ENCODE measurements at places on chromosomes 13 and 19. TPM values are rescaled to one million over a fixed set of nuclear protein-coding genes. Genes with fewer than 3 reads are reported as not detected.
A peak's percentile ranks its signal among the peaks of the same experiment; 100 is the strongest.

CD320 gene
- total RNA-seq: 94.5 TPM

SLC7A10 gene
- not detected for total RNA-seq

CGB8 gene
- not detected for total RNA-seq

KIR2DL3 gene
- not detected for total RNA-seq

THSD8 gene
- 49.3 TPM for total RNA-seq

KIRREL2 gene
- 0.09 TPM for total RNA-seq

LGALS14 gene
- total RNA-seq: not detected

GPC5 gene
- not detected for total RNA-seq

LRRC63 gene
- 0.18 TPM for total RNA-seq

ELSPBP1 gene
- total RNA-seq: not detected

ZNF888 gene
- 10.7 TPM for total RNA-seq

ZNF556 gene
- total RNA-seq: 0.11 TPM

DNA sequence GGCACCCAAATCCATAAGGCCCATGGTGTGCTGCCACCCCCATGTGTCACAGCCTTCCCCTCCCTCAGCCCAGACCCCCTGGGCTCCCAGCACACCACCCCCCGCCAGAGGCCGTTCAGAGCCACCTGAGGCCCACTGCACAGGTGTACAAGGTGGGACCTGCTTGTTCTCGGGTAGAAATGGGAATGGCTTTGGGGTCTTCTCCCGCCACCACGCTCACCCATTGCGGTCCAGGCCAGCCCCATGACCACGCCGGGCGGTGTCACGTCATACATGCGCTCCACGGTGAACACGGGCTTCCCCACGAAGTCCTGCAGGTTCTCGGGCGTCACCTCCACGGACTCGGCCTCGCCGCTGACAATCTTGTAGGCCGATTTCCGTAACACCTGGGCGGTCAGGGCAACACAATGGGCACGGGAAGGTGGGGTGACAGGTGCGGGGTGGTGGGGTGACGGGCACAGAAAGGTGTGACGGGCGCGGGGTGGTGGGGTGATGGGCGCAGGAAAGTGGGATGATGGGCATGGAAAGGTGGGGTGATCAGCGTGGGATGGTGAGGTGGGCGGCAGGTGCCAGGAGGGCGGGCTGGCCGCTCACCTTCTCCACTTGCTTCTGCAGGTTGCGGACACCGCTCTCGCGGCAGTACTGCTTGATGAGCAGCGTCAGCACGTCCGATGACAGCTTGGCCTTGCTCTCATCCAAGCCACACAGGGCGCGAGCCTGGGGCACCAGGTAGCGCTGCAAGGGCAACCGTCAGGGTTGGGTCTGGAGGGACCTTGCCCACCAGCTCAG is 4.3 kb downstream of the RPL36 start:
- peaks cover 90% of the 10 kb centered on the region for H3K36me3 ChIP-seq
- no peak overlapping the region for H3K27ac ChIP-seq
- no peak overlapping the region for H3K4me3 ChIP-seq
- no peaks in the 10 kb centered on the region for H3K27me3 ChIP-seq

DNA sequence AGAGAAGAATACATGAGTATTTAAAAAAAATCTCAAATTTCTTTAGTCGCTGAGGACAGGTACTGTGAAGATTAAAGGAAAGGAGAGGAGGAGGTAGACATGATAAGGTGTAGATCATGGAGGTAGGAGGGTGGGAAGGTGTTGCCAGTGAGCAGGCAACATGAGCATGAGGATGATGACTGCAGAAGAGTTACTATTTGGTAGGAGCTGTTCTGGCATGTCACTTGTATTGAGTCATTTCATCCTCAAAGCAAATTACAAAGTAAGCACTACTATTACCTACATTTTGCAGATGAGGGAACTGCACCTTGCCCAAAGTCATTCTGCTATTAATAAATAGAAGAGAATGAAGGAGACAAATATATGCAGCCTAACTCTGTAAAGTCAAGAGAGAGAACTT is 435.8 kb upstream of the KLF12 start:
- no peak overlapping the region for H3K27ac ChIP-seq
- no peaks in the 10 kb centered on the region for H3K36me3 ChIP-seq
- no peaks in the 10 kb centered on the region for H3K27me3 ChIP-seq
- DNase-seq: no peak
- no peak overlapping the region for H3K4me3 ChIP-seq
- H3K4me1 ChIP-seq: no peaks in the 10 kb centered on the region

DNA sequence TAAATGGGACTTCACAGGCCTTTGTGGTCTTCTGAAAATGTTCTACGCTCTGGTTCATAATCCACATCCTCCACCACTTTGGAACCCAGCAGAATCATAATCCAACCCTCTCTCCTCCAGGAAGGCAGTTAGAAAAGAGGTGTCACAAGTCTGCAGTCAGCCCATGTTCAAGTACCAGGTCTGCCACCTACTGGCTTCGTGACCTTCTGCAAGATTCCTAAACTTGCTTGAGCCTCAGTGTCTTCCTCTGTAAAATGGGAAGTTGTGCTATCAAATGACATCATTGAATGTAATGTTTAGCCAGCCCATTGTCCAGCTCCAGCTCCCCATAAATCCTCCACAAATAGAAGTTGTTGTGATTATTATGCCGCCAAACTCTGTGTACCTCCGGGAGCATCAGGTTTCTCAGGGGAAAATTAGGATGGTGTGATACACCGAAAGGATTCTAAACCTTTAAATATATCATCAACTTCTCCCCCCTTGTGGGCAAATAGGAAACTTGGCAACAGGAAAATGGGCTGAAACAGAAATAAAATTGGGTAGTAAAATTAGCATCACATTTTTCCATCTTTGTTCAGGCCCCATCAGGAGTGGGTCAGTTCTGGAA is 109.7 kb downstream of the NUFIP1 start:
- no peak overlapping the region for H3K4me3 ChIP-seq
- H3K4me1 ChIP-seq: no peaks in the 10 kb centered on the region
- no peaks in the 10 kb centered on the region for H3K27me3 ChIP-seq
- no peak for DNase-seq

DNA sequence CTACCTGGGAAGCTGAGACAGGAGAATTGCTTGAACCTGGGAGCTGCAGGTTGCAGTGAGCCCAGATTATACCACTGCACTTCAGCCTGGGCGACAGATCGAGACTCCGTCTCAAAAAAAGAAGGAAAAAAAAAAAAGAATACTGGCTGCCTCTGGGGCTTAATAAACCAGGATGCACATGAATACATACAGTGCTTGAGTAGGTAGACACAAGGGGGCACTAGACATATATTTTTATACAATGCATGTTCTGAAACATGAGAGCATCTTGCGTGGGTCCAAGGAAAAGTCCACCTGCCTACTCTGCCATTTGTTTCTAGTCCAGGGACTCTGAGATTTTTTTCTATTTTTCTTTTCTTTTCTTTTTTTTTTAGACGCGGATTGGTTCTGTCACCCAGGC is 31.2 kb downstream of the KEAP1 start:
- no peak for DNase-seq
- H3K4me1 ChIP-seq: peaks cover 7% of the 10 kb centered on the region
- no peak overlapping the region for H3K4me3 ChIP-seq
- H3K27ac ChIP-seq: no peak overlapping the region
- peaks cover 21% of the 10 kb centered on the region for H3K36me3 ChIP-seq

GRCh38 chr19:35644987-35645679 is 3.0 kb upstream of the COX6B1 start:
- H3K4me3 ChIP-seq: peak overlapping the region; percentile 44
- DNase-seq: peak; percentile 91
- H3K27me3 ChIP-seq: no peaks in the 10 kb centered on the region
- H3K36me3 ChIP-seq: peaks cover 10% of the 10 kb centered on the region

GRCh38 chr19:18710996-18711751 is 27.7 kb downstream of the CRTC1 start:
- H3K4me3 ChIP-seq: no peak overlapping the region
- H3K27ac ChIP-seq: no peak overlapping the region
- H3K27me3 ChIP-seq: no peaks in the 10 kb centered on the region
- H3K36me3 ChIP-seq: no peaks in the 10 kb centered on the region
- DNase-seq: no peak

- no peak for DNase-seq
- no peak overlapping the region for H3K27ac ChIP-seq
- no peaks in the 10 kb centered on the region for H3K36me3 ChIP-seq
- H3K27me3 ChIP-seq: peaks cover 4% of the 10 kb centered on the region
- no peak overlapping the region for H3K4me3 ChIP-seq
These were observed 37.1 kb upstream of the RNF113B start for GRCh38 chr13:98214008-98214643.

DNA sequence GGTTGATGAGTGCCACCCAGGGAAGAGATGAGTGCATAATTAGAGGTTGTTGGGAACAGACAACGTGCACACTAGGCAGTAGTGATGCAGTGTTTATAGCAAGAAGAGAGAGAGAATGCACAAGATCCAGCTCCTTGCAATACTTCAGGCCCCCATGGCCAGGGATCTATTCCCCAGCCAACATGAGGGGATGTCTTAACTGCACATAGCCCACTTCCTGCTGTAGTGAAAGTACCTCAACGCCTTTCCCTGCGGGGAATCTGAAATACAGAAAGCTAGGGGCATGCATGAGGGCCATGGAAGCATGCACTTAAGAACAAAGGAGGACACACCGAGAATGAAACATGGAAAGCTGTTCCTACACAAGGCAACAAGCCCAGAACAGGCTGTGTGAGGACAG is 636.7 kb upstream of the GPC6 start:
- H3K27me3 ChIP-seq: no peaks in the 10 kb centered on the region
- H3K27ac ChIP-seq: no peak overlapping the region
- H3K4me1 ChIP-seq: no peaks in the 10 kb centered on the region
- H3K36me3 ChIP-seq: no peaks in the 10 kb centered on the region
- no peak overlapping the region for H3K4me3 ChIP-seq
- DNase-seq: no peak

DNA sequence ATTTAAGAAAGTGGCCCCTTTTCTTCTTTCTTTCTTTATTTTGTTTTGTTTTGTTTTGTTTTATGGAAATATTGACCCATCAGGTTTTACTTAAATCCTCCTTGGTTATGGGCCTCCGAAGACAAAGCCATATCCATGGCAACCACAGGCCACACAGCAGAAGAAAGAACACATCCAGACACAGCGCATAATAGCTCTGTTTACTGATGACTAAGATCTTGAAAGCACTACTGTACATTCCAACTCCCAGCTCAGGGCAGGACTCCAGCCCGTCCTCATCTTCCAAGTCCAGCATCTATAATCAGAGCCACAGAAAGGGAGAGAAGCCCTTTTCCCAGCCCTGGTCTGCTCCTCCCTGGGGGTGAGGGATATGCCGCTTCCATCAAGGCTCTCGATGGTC is 84.3 kb downstream of the NUFIP1 start:
- H3K36me3 ChIP-seq: no peaks in the 10 kb centered on the region
- no peak overlapping the region for H3K27ac ChIP-seq
- no peak for DNase-seq
- 0 out of 3 replicates have a peak, but pooled peaks cover 3% of the 10 kb centered on the region for H3K4me1 ChIP-seq

GRCh38 chr13:60794751-60795150 is 397.7 kb downstream of the TDRD3 start:
- no peaks in the 10 kb centered on the region for H3K36me3 ChIP-seq
- no peak overlapping the region for H3K27ac ChIP-seq
- H3K4me1 ChIP-seq: no peaks in the 10 kb centered on the region
- no peak overlapping the region for H3K4me3 ChIP-seq
- H3K27me3 ChIP-seq: no peaks in the 10 kb centered on the region

DNA sequence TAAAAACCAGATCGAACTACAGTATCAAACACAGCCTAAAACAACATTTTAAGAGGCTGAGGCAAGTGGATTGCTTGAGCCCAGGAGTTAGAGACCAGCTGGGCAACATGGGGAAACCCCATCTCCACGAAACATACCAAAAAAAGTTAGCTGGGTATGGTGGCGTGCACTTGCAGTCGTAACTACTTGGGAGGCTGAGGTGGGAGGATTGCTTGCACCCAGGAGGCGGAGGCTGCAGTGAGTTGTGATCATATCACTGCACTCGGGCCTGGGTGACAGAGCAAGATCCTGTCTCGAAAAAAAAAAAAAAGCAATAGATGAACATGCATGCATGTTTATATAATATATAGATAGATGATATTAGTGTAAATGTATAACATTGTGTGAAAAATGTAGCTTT is 5.2 kb upstream of the MRPS31 start:
- no peak for DNase-seq
- H3K36me3 ChIP-seq: no peaks in the 10 kb centered on the region
- H3K4me1 ChIP-seq: peaks cover 9% of the 10 kb centered on the region
- no peak overlapping the region for H3K27ac ChIP-seq
- H3K4me3 ChIP-seq: no peak overlapping the region
- H3K27me3 ChIP-seq: no peaks in the 10 kb centered on the region

- no peak overlapping the region for H3K4me3 ChIP-seq
- H3K36me3 ChIP-seq: peaks cover 38% of the 10 kb centered on the region
- H3K27ac ChIP-seq: no peak overlapping the region
- H3K4me1 ChIP-seq: peaks cover 40% of the 10 kb centered on the region
- no peaks in the 10 kb centered on the region for H3K27me3 ChIP-seq
These were observed 3.2 kb upstream of the ISYNA1 start for GRCh38 chr19:18440936-18441803.

DNA sequence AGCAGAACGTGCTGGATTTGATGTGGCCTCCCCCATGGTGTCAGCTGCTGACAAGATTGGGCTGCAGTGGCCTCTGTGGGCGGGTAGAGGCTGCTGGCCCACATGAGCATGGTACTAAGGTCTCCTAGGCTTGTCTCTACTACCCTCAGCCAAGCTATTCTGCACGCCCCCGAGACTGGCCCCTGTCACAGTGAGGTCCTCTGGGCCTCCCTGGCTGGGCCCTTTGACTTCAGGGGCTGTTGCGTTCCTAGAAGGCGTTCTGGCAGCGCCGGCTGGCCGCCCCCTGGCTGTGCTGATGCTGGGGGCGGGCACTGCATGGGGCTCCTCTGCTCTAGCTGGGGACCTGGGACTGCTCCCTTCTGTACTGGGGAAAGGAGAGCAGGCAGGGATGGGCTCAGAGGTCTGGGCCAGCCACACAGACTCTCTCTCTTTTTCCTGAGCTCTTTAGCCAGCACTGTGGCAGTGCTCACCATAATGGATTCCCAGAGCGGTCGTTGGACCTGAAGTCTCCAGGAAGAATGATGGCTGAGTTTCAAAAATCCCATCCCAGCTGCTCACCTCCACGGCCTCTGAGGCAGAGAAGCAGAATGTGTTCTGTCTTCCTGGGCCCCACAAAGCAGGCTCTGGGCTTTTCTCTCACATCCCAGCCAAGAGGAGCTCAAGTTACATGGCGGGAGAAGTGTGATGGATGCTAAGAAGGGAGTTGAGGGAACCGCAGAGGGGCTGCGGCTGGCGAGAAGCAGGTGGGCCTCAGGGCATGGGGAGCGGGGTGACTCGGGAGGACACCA is 32.3 kb downstream of the TSSK6 start:
- no peak for DNase-seq
- no peak overlapping the region for H3K27ac ChIP-seq
- H3K27me3 ChIP-seq: no peaks in the 10 kb centered on the region
- H3K4me3 ChIP-seq: no peak overlapping the region

- DNase-seq: peak; percentile 18
- H3K4me3 ChIP-seq: no peak overlapping the region
- no peaks in the 10 kb centered on the region for H3K27me3 ChIP-seq
- no peak overlapping the region for H3K27ac ChIP-seq
- peaks cover 70% of the 10 kb centered on the region for H3K36me3 ChIP-seq
These were observed 2.6 kb downstream of the P2RY11 start for GRCh38 chr19:10113964-10114650.

Measured in K562 (cell line).